ENCODE measurements at places on chromosomes 3 and 15.

GRCh38 chr3:171835613-171836012, 7.5 kb upstream of the TMEM212 start:
- no peak for DNase-seq

DNA sequence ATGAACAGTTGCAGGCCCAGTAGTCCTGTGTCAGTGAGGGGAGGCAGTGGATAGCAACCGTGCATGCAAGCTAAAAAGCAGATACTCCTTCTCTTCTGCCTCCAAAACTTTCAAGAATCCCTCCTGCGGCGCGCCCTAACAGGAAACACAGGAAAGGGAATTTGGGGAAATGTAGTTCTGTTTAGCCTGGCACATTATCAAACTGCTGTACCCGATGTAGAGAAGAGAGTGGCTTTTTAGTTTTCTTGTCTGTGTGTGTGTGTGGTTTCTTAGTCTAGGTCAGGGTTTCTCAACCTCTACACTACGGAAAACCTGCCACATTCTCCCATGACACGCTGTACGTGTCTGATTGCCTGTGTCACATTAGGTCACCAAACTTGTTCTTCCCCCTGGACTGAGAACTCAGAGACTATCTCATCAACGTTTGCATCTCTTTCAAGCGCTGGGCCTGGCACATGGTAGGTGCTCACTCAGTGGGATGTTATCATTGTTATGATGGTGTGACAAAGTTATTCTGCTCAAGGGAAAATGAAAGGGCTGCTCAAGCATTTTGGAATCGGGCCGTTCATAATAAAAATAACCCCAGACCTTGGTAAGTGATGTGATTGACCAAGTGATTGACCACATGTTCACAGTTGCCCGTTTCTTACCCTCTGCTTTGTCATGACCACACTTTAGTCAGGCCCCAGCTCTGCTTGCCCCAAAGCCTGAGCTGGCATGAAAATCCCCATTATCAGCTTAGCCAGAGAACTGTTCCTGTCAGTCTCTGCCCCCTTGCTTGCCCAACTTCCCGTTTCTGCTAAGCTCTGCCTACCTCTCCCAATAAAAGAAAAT, 33.2 kb downstream of the TM4SF4 start:
- DNase-seq, result no peak

- no peak for DNase-seq
Measured at GRCh38 chr3:146561879-146562278, 17.5 kb upstream of the PLSCR1 start.

DNA sequence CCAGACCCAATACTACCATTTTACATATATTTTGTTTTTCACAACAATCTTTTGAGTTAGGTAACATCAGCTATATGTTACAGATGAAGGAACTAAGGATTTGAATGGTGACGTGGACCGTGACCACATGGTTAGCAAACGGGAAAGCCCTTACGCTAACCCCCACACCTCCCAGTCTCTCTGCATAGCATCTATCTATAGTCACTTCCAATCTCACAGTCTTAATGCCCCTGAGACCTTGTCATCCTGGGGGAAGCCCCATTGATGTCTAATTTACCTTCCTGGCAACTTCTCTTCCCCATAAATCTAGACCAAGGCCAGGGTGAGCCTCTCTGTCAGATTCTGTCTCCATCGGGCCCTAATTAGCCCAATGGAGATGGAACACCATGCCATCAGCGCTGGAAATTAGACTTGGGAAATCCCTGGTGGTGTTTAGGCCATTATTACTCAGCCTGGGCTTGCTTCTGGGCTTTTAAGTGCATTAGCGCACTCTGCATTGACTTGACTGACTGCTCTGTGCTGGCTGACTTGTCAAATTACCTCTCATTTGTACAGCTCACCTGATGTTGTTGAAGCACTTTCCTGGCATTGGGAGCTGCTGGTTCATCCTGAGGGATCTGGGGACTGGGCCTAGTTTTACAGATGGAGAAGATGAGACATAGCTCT, 34.0 kb upstream of the SH3GL3 start:
- DNase-seq, result no peak

- no peak for DNase-seq
Measured at GRCh38 chr15:90595763-90596155, 66.0 kb downstream of the CRTC3 start.

All from GM12891 (cell line).